CD4-positive, alpha-beta T cell (primary cell): ENCODE measurements at places on chromosomes 6 and 20.

- DNase-seq = no peak
These were observed 62.0 kb upstream of the SNAP91 start for GRCh38 chr6:83770910-83771309.

GRCh38 chr6:84119277-84119676 lies 85.7 kb downstream of the MRAP2 start:
- DNase-seq = no peak

GRCh38 chr6:33638556-33638955 lies 17.4 kb downstream of the ITPR3 start:
- no peak for DNase-seq

DNA sequence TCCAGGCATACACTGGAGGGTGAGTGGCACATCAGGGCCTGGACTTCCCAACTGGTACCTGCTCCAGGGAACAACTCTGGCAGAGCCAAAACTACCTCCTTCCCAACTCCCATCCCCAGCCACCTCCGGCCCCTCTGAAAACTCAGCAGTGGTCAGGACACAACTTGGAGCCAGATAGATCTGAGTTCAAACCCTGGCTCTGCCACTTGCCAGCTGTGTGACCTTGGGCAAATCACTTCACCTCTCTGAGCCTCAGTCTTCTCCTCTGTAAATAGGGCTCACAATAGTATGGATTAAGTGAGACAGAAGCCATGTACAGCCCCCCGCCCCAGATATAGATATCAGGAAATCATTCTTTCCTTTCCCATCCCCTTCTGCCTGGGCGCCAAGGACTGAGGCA lies 10.7 kb downstream of the AHCY start:
- no peak for DNase-seq

- no peak for DNase-seq
These were observed 202.1 kb upstream of the CNR1 start for GRCh38 chr6:88368071-88368787.

- DNase-seq = no peak
These were observed 172.1 kb upstream of the RUNX2 start for GRCh38 chr6:45156075-45156474.

- DNase-seq = no peak
These were observed 10.6 kb downstream of the NOL4L start for GRCh38 chr20:32574296-32575226.

- DNase-seq = no peak
These were observed 205.3 kb downstream of the ADGRG6 start for GRCh38 chr6:142507065-142507464.

- DNase-seq = no peak
These were observed 37.5 kb downstream of the AIG1 start for GRCh38 chr6:143098054-143098671.

DNA sequence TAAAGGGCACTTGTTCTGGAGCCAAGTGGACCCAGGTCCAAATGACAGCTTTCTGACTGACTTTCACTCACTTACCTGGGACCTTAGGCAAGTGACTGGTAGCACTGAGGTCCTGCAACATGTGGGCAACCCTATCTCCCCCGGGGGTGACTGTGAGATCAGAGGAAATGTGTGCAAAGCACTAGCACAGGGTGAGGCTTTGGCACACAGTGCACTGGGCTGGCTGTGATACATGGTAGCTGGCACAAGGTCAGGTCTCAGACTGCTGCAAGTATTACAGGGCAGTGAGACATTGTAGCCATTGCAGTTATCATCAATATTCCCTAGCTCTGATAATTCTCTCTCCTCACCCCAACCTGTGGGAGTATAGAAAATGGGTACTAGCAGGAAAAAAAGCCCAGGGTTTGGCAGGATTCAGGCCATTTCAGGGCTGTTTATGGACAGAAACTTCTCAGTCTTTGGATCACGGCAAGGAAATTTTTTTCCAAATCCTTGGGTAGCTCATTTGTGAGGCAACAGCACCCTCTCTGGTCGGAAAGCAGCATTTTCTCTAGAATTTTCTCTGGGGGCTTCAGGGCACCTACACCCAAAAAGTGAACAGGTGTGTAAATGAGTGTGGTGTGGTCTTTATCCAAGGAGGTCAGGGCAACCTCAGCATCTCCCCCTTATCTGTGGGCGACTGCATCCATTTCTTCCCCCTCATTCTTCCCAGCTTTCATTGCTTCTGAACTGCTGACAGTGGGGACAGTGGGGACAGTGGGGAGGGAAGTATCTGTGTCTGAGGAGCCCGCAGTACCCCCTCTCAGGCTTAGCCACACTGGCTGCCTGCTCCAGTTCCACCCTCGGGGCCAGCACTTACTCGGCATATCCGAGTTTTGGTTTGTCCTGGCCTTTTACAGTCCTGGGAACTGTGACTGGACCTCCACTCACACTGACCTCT lies 148.7 kb upstream of the PHACTR3 start:
- peak; percentile 24 for DNase-seq

- no peak for DNase-seq
These were observed 7.1 kb downstream of the RAMACL start for GRCh38 chr6:166579237-166579850.

- DNase-seq = no peak
These were observed 710.7 kb downstream of the EYS start for GRCh38 chr6:64996301-64996700.

DNA sequence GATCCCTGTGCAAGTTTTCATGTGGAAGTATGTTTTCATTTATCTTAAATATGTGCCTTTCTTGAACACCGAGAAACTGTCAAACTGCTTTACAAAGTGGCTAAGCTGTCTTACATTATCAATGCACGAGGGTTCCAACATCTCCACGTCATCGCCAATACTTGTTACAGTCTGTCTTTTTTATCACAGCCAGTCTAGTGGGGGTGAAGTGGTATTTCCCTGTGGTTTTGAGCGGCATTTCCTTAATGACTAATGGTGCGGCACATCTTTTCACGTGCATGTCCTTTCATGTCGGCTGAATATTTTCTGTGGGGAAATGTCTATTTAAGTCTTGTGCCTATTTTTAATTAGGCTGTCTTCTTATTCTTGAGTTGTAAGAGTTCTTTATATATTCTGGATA lies 280.4 kb downstream of the FOXC1 start:
- no peak for DNase-seq

DNA sequence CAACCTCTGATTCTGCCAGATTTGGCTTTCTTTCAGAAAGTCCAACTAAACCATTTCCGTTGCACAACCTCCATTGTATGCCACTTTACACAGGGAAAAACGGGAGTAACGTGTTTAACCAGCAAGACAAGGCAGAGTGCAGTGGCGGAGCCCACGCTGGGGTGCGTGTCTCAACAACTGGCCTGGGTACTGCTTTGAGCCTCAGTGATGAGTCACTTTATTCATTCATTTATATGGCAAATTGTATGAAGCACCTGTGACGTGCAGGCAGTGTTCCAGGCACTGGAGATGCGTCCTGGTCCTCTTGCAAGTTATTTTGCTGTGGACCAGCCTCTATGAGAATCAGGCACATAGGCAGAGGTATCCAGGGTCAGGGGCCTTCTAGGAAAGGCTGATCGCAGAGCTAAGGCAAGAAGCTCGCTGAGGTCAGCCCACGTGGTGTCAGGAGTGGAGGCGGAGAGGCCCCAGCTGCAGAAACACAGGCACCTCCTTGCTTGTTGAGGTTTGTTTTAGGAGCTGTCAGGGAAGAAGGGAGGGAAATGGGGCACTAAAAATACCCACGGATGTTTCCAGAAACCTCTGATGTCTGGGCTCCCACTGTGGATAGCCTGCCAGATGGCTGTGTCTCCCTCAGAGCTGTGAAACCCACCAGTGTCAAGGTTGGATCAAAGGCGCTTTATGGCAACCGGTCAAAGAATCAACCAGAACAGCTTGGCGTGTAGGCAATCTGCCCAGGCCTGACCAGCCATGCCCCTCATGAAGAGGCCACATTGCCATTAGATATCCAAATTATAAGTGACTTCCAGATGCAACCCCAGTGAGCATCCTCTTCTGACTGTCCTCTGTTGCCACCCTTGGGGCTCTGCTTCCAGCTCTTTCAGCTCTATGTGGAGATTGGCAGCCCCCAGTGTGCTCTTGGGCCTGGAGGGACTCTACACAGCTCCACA lies 157.2 kb downstream of the CD83 start:
- no peak for DNase-seq

DNA sequence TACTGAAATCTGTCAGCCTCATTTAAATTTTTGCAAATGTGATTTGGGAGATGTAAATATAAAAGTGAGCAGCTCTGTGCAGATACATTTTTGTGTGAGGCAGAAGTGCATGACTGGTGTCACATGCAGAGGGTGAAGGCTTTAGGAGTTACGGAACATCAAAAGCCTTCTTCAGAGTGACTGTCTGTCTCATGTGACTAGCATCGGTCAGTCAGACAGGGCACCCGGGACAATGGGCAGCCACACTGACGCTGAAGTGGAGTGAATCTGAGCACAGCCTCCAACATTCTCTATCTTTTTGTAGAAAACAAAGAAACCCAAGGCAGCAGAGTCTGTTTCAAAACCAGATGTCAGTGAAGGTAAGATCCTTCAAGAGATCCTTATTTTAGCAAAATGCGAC lies 7.9 kb upstream of the FAM209A start:
- DNase-seq = no peak

- no peak for DNase-seq
These were observed 11.0 kb downstream of the ECI2 start for GRCh38 chr6:4124351-4124750.

DNA sequence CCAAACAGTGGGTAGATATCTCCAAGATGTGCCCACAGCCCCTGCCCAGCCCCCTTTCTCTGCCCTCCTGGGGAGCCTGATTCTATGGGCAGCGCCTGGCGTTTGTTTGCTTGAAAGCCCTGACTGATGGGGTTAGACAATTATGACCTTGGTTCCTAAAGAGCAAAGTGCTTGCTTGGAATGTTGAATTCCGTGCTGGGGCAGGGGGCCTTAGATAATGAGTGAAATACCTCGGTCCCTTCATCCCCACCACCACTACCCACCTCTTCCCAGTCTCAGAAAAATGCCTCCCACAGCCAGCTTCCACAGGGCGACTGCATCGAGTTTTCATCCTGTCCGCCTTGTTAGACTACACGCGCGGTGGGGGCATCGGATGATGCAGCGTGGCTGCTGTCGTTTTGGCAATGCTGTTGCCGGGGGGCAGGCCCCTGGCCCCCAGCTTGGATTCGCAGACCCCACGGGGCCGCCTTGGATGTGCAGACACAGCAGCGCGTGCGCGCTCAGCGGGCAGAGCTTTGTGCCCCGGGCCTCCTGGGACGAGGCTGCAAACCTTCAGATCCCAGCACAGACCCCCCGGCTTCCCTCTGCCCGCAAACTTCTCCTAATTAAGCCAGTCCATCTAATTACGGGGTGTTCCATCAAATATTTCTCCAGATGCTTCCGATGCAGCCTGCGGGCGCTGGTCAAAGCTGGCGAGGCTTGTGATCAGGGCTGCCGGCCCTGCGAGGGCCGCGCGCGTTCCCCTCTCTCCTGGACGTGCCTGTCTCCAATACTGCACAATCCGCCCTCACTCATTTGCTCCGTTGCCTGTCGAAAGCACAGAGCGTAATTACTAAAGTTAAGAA lies 86.1 kb downstream of the LINC00237 start:
- no peak for DNase-seq

GRCh38 chr6:148470606-148471465 lies 128.2 kb downstream of the SASH1 start:
- no peak for DNase-seq

GRCh38 chr20:35151736-35152135 lies 4.6 kb upstream of the EDEM2 start:
- no peak for DNase-seq

- DNase-seq = no peak
These were observed 291.3 kb downstream of the ALDH8A1 start for GRCh38 chr6:134658596-134658995.

DNA sequence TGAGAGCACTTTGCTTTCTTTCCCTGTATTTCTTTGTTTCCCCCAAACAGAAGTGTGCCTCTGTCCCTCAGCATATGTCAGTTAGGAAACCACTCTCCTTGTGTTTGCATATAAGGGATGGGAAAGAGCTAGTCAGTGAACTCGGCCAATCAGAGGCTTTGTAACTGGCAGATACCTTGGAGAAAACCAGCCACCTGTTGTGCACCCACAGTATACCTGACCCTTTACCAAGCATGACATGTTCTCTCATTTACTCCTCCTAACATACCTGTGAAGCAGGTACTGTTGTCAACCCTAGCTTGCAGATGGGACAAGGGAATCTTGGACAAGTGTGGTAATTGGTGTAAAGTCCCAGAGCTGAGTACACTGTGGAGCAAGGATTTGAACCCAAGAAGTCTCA lies 96.1 kb upstream of the FAM8A1 start:
- no peak for DNase-seq

DNA sequence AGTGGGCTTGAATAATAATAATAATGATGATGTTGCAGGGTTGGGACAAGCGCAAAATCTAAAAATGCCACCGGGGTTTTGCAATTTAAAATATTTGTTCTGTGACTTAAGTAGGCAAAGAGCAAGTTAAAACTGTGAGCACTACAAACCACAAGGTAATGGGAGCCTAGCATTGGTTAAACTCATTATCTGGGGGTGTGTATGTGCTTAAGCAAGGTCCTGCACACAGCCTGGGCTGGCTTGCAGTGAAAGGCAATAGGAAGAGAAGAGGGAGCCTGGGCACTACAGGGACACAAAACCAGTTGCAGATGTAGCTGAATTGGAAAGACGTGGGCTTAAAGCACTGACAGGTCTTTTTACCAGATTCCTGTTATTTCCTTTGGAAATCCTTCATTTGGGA lies 11.7 kb downstream of the SIM1 start:
- no peak for DNase-seq

DNA sequence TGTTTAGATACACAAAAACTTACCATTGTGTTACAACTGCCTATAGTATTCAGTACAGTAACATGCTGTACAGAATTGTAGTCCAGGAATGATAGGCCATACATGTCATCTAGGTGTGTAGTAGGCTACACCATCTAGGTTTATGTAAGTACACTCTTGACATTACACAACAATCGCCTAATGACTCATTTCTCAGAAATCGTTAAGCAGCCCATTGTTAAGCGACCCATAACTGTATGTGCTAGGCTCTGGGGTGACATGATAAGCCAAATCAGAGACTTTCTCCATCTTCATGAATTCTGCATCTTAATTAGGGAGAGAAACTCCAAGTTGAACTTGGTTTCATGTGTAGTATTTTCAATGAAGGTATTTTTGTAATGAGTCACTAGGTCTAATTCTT lies 17.2 kb downstream of the STK35 start:
- no peak for DNase-seq

- no peak for DNase-seq
These were observed 98.7 kb upstream of the RIPOR2 start for GRCh38 chr6:25034431-25034921.

- DNase-seq = no peak
These were observed 904.1 kb upstream of the MANEA start for GRCh38 chr6:94673251-94673650.

- no peak for DNase-seq
These were observed 81.2 kb upstream of the VSTM2L start for GRCh38 chr20:37821696-37822095.

DNA sequence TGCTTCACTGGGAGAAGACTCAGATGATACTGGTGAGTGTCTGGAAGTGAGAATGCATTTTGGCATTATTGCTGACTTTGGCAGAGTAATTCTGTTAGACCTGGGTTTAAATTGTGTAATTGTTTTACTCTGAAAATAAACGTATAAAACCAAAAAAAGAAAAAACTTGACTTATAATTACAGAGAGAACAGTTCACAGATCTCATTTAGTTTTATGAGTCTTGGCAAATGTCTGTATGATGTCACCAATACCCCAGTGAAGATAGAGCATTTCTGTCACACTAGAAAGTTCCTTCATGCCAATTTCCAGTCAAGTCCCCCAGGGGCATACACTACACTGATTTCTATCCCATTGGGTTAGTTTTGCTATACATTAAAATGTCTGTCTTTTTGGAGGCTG lies 67.3 kb downstream of the SMAP1 start:
- no peak for DNase-seq

- no peak for DNase-seq
These were observed 21.5 kb upstream of the TMEM244 start for GRCh38 chr6:129882510-129883023.

- no peak for DNase-seq
These were observed 377.7 kb downstream of the CDH4 start for GRCh38 chr20:61629602-61630390.
